ENCODE measurements at places on chromosomes 7 and 10. TPM values are rescaled to one million over a fixed set of nuclear protein-coding genes. Genes with fewer than 3 reads are reported as not detected.

The RNLS gene
- total RNA-seq, result 14.3 TPM

- DNase-seq, result no peak
Observed at GRCh38 chr7:31204071-31204470, 136.5 kb downstream of the NEUROD6 start.

DNA sequence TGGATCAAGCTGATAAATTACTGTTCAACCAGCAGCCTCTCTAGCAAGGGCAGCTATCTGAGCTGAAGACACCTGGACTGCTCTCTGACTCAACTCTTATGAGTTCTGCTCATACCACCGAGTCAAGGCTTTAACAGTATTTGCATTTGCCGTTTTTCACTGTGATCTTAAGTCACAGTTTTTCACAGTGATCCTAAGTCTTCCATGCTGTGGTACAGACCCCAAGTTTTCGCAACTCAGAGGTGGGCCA, 31.3 kb downstream of the PIP4K2A start:
- no peak for DNase-seq

DNA sequence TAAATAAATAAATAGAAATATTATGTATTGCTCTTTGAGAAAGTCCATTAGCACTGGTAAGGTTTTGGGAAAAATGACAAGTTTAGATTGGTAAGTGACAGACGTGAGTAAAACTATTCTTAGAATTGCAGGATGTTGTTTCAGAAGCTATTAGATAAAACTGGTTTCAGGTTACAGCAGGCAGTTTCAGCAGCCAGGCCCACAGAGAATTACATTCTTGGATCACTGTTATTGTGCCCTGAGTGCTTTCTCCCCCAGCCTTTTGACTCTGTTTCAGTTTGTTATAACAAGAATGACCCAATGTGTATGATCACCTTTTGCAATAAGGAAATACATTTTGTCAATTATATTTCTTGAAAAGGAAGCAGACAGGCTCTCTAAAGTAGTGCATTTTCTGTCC, 86.5 kb downstream of the DKK1 start:
- no peak for DNase-seq

GRCh38 chr7:46288010-46288409, 366.9 kb upstream of the IGFBP3 start:
- no peak for DNase-seq

DNA sequence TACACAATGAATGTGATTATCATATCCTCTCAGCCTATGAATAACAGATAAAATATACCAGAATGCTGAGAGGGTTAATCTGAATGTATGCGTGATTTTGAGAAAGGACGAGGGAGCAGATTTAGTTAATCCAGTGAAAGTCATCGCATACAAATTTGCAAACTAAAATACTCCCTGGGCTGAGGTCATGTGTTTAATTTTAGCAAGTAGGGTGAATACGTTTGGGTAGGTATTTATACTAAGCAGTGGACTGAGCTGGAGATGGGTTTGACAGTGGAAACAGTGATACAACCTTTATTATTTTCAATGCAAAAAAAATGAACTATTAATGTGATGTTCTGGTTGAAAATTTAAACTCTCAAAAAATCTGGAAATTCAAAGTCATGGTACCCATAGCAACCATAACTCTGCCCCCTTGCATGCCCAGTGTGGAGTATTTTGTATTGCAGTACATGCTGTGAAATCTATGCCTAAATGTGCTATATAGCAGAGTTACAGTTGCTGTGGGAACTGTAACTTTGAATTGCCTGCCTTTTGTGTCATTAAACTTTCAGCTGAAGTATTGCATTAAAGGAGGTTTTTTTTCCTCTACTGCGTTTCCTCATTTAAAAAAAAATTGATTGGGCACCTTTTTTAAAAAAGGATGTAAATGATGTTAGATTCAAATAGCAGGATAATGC, 9.5 kb upstream of the ARID5B start:
- no peak for DNase-seq

The TCAF2 gene
- total RNA-seq, result 0.22 TPM

- no peak for DNase-seq
Observed at GRCh38 chr10:97229322-97230015, 43.7 kb upstream of the SLIT1 start.

The PIK3CG gene
- total RNA-seq, result 1.7 TPM

GRCh38 chr7:45975367-45975766, 54.3 kb upstream of the IGFBP3 start:
- DNase-seq, result no peak

The TIMM23 gene
- 83.5 TPM for total RNA-seq

DNA sequence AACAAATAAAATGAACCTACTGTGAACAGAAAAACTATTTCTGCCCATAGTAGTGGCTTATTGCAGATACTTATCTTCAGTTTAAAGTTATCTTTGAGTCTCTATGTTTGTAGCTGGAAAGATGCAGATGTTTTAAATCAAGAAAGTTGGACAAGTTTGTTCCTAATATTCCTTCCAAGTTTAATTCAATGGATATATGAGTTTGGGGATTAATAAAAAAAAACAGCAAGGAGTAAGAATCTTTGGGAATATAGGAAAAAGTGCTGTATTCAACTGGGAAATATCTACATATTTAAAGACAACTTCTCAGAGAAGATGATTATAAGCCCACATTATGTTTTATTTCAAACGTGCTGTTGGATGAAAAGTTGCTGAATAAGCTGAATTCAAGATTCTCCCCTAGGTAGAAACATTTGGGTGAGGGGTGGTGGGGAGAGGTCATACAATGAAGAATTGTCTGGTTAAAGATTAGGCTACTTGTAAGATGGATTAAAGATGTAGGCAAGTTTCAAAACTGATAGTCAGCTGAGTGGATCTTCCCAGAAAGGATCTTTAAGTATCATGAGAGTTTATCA, 1135.2 kb downstream of the CNTNAP2 start:
- DNase-seq, result no peak

The PHYHIPL gene
- total RNA-seq, result 0.11 TPM

The STOX1 gene
- total RNA-seq, result 0.33 TPM

GRCh38 chr10:10020945-10021344, 996.7 kb upstream of the CELF2 start:
- DNase-seq, result no peak

DNA sequence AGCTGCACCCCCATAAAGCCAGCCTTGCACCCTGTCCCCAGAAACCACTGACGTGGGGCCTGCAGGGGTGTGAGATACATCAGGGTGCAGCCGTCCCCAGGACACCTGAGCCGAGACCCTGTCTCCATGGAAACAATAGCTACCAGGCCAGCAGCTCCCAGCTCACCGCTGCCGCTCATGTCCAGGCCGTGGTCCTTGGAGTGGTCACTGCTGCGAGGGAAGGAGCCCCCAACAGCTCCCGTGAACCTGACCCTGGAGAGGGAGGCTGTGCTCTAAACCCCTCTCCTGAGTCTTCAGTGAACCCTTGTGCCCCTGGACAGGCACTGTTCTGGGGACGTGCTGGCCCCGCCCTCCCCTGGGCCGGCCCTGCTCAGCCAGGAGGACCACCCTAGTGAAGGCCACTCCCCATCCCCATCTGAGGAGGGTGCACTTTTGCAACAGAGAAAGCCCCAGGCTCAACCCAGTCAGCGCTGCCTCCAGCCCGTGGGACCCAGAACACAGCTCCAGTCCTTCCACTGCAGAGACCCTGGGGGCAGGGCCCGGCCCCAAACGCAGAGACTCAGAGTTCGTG, 19.6 kb upstream of the INPP5A start:
- DNase-seq, result no peak

DNA sequence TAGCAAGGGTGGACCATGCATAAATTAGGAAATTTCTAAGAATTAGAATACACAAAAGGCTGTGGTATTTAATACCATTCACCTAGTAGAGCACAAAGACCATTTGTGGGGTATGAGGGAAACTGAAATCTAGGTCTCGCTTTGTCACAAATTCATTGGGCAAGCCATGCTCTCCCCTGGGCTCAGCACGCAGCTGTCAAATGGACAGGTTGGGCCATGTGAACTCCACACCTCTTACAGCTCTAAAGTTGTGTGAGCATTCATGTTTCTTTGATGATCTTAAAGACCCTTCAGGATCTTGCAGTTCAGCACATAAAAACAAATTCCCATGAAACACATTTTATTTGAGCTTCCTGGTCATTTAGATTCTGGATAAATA, 121.3 kb downstream of the CHN2 start:
- no peak for DNase-seq

DNA sequence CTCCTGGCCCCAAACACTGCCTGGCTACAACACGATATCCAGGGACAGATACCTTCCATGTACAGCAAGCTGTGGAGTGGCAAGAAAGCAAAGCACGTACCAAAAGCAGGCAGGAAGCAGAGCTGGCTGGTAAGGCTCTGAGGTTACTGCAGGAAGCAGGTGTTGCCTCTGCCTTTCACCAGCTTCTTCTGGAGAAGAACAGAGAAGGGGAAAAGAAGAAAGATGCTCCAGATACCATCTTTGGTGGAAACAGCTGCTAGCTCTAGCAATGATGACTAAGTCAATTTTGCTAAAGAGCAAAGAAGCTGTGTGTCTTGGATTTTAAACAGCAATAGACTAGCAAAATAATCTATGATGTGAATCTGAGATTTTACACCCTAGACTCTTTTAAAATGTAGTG, 34.9 kb upstream of the PRSS1 start:
- no peak for DNase-seq

- no peak for DNase-seq
Observed at GRCh38 chr10:16904639-16905061, 87.4 kb upstream of the RSU1 start.

- DNase-seq, result no peak
Observed at GRCh38 chr10:1449021-1449420, 288.3 kb downstream of the ADARB2 start.

DNA sequence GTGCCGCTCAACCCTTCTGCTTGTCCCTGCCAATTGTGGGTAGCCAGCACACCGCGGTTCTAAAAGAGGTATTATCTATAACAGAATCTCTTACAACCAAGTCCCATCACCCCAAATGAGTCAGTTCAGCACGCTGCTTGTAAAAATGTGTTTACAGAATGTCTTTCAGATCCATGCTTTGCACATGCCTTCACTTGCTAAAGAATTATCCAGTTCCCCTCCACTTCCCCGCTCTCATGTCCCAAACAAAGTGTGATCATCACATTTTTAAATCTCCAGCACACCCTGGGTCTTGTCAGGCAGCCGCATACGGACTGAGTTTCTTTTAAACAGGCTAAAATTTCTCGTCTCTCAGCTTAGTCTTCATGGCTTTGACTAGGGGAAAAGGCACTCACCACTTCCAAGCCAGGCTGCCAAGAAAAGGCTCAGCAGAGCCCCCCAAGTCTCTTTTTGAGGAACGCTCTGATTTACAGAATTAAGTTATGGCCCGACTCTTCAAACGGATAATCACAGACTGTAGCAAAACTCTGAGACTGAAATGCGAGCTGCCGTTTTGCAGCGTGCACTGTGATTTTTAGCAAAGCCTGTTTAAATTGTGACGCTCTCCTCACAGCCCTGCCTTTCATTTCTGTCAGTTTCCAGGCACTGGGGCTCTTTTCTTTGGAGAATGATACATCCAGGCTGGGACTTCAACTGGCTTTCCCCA, 29.8 kb upstream of the FGFR2 start:
- no peak for DNase-seq

- DNase-seq, result no peak
Observed at GRCh38 chr10:71285180-71285545, 33.9 kb upstream of the SLC29A3 start.

DNA sequence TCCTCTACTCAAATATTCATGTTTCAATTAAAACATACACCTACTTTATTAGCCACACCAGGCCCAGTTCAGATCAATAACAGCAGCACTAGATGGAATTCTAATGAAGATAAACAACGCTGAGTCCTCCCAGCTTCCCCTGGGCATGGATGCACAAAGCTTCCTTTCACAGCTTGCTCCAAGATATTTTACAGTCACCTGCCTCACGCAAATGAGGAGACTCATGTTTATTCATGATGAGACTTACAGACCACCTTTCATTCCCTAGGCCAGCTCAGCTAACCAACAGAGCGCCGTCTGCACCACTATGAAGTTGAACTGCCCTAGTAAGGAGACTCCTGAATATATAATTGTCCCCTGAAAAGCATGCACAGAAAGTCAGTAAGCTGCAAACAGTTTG, 283.0 kb upstream of the AOAH start:
- no peak for DNase-seq

Data from left ventricle myocardium inferior (tissue), 1 donor.